Caco-2 (cell line): ENCODE measurements at places on chromosomes 13 and 19. TPM values are rescaled to one million over a fixed set of nuclear protein-coding genes. Genes with fewer than 3 reads are reported as not detected.

Gene N4BP2L1
- total RNA-seq: 7.9 and 9.3 TPM in 2 replicates

Gene SMAD9
- 1.2 TPM in 2 replicates for total RNA-seq

DNA sequence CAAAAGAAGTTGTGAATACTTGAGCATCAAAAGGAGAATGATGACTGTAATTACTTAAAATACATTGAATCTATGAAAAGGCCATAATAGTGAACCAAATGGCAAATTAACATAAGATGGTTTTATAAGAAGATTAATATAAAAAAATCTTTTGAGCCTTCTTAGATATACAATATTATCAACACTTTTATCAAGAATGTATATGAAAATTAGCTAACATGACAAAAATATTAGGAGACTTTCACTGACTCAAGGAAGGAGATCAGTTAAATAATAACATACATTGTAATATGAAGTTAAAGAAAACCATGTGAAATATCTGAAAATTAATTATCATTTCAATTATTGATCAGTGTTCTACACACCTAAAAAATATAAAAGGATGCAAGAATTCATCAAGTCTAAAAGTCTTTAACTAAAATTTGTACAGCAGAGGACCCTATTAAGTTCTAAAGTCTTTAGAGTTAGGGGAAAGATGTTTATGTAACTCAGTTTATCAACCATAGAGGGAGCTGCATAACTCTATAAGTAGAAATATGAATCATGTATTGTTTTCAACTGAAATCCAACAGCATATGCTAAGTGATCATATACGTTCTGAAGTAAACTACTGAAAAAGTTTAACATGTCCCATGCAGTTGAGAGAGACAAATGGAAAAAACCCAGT lies 756.1 kb upstream of the MIR17HG start:
- H3K4me3 ChIP-seq: no peak overlapping the region
- H3K36me3 ChIP-seq: no peaks in the 10 kb centered on the region
- H3K27ac ChIP-seq: peak overlapping the region; percentile 13
- H3K27me3 ChIP-seq: no peaks in the 10 kb centered on the region
- H3K4me1 ChIP-seq: peaks cover 16% of the 10 kb centered on the region

DNA sequence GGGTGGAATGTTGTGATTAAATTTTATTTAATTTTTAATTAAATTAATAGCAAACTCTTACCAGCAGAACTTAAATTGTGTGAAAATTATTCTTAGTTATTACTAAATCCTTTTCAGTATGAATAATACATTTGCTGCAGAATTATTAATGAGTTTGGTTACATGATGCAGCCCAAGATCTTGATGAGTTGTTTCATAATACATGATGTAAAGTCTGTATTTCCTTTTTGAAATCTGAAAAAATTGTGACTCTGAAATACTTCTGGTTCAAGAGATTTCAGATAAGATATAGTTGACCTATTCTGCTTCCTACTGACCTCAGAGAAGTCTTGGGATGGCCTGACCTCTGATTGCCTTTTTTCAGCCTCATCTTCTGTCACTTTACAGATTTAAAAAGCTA lies 11.1 kb downstream of the SAE1 start:
- DNase-seq: no peak
- peak overlapping the region; percentile 24 for H3K27ac ChIP-seq
- H3K4me3 ChIP-seq: no peak overlapping the region
- H3K27me3 ChIP-seq: no peaks in the 10 kb centered on the region

DNA sequence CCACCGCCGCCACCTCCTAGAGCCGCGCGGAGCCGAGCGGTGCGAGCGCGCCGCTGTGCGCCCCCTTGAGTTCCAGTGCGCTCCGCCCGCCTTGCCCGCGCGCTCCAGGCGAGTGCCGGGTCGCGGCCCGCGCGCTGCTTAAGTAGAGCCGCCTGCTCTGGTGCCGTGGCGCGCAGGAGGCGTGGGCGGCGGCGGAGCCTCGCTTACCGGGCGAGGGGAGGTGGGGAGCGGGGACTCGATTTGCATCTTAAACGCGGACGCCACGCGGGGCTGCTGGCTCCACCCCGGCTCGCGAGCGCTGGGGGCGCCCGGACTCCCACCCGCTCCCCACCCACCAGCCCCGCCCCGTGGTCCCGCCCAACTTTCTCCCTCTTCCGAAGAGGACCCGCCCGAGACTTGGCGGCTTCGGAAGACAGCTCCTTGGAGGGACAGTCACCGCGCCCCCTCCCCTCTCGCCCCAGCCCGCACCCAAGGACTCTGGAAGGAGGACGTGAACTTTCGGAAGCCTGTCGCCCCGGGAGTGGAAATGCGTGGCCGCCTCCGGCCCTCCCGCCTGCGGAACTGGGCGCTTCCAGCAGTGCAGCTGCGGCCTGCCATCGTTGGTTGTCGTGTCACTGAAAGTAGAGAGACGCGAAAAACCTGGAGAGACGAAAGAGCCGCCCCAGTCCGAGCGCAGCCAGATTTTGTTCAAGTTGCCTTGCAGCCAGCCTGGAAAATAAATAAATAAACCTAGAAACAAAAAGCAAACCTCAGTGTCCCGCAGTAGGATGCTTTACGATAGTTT lies at the start of gene KCTD12:
Gene KCTD12, minus strand, starts transcription at position 114 of the 784 bp plus-strand sequence. CDS start 257 bp downstream, outside the sequence.
- no peaks in the 10 kb centered on the region for H3K36me3 ChIP-seq
- DNase-seq: peak; percentile 82
- peak within 1 kb of the TSS; percentile 35 for H3K27ac ChIP-seq
- H3K27me3 ChIP-seq: no peaks in the 10 kb centered on the region; the same call in 1 of the 2 replicates

DNA sequence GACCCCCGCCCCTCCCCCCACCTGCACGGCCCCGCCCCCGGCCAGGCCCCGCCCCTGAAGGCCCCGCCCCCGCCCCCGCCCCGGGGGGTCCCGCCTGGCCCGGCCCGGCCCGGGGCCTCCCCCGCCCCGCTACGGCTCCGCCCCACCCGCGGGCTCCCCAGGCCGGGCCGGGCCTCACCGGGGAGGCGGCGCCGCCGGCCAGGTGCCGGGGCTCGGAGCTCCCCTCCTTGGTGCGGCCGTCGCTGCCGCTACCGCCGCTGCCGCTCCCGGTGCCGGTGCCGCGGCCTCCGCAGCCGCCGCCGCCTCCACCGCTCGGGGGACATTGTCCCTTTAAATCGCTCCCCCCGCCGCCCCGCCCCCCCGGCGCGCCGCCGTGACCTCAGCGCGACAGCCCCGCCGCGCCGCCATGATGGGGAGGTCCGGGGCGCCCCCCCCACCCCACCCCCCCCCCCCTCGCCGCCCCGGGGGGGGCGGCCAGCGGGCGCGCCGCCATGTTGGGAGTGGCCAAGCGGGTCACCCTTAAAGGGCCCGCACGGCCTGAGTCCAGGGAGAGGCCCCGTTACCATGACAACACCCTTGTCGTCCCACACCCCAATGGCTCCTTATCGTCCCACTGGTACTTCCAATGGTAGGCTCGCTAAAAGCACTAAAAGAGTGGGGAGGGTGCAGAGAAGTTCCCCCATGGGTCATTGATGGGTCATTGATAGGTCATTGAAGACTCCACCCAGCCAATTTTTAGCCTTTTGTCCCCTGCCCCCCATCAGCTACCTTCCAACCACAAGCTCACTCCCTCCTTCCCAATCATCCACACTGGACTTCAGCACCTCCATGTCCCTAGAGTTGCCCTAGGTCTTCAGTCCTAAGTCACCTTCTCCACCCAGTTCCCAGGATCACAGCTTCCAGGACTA lies at the start of gene WIZ:
Gene WIZ, minus strand, starts transcription at position 337 of the 908 bp plus-strand sequence. CDS start 1,649 bp downstream, outside the sequence.
- no peaks in the 10 kb centered on the region for H3K36me3 ChIP-seq
- H3K4me1 ChIP-seq: 0 out of 2 replicates have a peak, but pooled peaks cover 7% of the 10 kb centered on the region
- DNase-seq: peak; percentile 87
- no peaks in the 10 kb centered on the region for H3K27me3 ChIP-seq
- peak within 1 kb of the TSS; percentile 74 for H3K4me3 ChIP-seq
